HT-29 (cell line): ENCODE measurements at places on chromosomes 12 and 14. TPM values are rescaled to one million over a fixed set of nuclear protein-coding genes. Genes with fewer than 3 reads are reported as not detected.
A peak's percentile ranks its signal among the peaks of the same experiment; 100 is the strongest.

GRCh38 chr12:124556896-124557501 is 10.4 kb downstream of the NCOR2 start:
- no peak for DNase-seq

The PSME1 gene
- total RNA-seq = 164 and 172 TPM in 2 replicates

- peak; percentile 39 for DNase-seq
These were observed 515.3 kb downstream of the SLC6A15 start for GRCh38 chr12:84397263-84397662.

GRCh38 chr12:21695986-21696385 is 38.3 kb upstream of the LDHB start:
- DNase-seq = no peak

The KLRD1 gene
- not detected in 2 replicates for total RNA-seq
